Stimulated activated CD4-positive, alpha-beta T cell treated with anti-CD3 and anti-CD28 coated beads, Interleukin-4, amount 100 ng/mL, for 4 hours (primary cell): ENCODE measurements at places on chromosomes 6 and 20.

- no peak for DNase-seq
Observed at GRCh38 chr6:136526196-136526930, 23.9 kb downstream of the MAP7 start.

- no peak for DNase-seq
Observed at GRCh38 chr6:10791673-10792072, 44.1 kb downstream of the TMEM14B start.

DNA sequence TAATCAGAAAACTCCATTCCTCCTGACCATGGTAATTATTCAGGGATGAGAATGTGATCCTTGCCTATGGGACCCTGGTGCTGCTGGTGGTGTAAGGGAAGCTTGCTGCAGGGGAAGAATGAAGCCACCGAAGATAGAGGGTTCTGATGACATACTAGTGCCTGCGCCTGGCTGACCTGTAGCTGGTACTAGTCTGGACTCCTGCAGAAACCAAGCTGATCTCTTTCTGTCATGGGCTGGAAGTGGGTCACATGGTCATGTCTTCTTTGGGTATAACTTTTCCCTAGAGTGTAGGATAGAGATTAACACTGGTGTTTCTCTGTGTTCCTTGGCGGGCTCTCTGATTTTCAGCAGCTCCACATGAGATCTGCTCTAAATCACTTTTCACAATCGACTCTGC is 8.6 kb upstream of the SLC4A11 start:
- no peak for DNase-seq

DNA sequence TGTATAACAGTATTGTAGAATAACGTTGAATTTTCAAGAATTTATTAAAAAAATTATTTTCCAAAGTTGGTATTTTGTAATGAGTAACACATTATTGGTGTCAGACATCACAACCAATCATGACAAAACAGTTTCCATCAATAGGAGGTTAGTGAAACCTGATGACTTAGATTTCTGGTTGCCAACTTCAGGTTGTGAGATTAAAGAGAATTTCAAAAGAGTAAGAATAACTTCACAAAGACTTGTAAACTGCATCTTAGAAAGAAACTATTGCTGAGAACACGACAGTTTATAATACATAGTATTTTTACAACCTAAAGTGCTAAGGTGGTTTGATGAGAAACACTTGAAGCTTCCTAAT is 159.2 kb upstream of the ARG1 start:
- DNase-seq: no peak

- DNase-seq: no peak
Observed at GRCh38 chr20:23003881-23004460, 31.1 kb upstream of the SSTR4 start.

DNA sequence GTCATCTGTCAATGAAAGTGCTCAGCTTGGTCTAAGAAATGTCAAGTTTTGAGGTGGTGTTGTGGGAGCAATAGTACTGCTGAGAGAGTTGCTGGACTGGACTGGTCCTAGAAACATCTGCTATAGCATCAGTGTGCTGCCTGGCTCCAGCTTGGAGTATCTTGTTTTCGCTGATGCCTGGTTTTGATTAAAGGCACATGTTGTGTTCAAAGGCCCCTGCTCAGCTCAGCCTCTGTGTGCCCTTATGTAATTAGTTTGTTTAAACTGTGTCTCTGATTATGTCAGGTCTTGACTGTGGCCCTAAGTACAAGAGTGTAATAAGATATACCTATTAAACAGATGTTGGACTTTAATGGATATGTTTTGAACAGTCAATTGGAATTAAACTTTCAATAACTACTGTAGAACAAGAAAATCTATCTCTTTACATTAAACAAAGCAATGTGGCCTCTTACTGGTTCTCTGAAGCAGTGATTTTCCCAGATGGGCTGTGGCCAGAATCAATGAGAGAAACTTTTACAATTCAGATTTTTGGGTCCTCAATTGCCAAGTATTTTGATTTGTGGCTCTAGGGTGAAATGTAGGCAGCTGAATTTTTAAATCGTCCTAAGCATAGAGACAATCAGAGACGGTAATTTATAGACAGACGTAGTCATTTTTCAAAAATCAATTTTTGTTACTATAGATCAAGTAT is 668.2 kb downstream of the DHX35 start:
- no peak for DNase-seq

GRCh38 chr20:12053353-12053752 is 135.7 kb downstream of the BTBD3 start:
- no peak for DNase-seq

DNA sequence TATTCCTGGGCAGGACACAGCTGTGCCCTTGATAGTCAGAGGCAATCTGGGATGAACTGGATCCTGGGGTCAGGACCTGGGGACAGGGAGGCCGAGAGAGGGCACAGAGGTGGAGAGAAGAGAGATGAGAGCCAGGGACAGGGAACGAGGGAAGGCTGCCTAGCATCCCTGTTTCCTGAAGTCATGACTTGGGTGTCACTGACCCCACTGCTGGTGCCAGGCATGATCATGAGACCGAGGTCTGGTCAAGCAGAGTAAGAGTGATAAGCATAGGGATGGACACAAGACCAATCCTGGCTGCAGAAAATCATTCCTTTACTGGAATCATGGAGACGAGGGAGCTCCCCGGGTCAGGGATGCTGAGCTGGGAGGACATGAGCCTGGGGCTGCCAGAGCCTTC is 36.1 kb downstream of the FAM110A start:
- DNase-seq: no peak

DNA sequence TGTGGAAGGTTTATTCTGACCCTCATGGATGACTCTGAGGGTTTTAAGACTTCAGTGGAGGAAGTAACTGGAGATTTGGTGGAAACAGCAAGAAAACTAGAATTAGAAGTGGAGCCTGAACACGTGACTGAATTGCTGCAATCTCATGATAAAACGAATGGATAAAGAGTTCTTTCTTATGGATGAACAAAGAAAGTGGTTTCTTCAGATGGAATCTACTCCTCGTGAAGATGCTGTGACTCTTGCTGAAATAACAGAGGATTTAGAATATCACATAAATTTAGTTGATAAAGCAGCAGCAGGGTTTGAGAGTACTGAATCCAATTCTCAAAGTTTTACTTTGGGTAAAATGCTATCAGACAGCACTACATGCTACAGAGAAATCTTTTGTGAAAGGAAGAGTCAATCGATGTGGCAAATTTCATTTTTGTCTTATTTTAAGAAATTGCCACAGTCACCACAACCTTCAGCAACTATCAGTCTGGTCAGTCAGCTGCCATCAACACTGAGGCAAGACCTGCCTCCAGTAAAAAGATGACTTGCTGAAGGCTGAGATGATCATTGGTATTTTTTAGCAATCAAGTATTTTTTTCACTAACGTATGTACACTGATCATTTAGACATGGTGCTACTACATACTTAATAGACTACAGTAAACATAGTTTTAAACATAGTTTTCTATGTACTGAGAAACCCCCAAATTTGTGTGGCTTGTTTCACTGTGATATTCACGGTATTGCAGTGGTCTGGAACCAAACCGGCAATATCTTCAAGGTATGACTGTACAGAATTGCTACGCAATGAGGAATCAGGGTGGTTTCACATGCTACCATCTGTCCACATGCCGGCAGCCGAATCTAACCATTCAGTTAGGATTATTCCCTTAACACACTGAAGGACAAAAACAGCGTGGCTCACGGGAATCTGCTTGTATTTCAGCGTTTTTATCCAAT is 149.0 kb downstream of the MYB start:
- DNase-seq: no peak
